Fibroblast of skin of left biceps (primary cell): ENCODE measurements at places on chromosomes 3 and 15.

- DNase-seq: no peak
These were observed 258.4 kb downstream of the UACA start for GRCh38 chr15:70504988-70505387.

GRCh38 chr15:33882921-33883320 is 85.4 kb upstream of the CHRM5 start:
- no peak for DNase-seq

DNA sequence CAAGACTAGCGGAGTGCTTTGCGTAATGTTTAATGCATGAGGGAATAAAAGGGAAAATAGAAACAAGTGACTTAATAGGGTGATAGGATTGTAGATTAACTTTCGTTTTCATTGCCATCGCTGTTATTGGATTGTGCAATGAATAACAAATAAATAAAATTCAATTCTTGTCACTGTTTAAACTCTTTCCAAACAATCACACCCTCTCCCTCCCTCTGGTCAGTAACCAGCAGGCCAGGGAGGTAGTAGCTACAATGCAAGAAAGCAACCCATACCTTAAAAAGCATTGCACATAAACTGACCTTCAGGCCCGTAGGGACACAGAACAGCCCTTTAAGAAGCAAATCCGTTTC is 705 bp upstream of the TFRC start:
- DNase-seq: no peak

DNA sequence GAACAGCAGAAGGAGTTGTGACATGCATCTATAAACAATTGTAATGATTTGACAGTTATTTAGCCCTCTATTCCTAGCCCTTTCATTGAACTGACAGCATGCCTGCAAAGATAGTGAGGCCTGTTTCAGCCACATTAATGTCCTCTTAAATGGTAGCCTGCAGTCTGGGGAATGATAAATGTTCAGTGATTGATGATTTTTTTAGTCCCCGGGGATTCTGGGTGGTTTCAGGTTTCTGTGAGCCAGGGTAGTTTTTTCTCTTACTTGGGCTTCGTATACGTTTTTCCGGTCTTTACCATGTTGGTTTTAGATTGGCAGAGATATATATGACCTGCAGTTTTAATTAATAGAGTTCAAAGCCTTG is 172.0 kb downstream of the TCF12 start:
- no peak for DNase-seq

- peak; percentile 27 for DNase-seq
These were observed 1.0 kb upstream of the TBC1D21 start for GRCh38 chr15:73872346-73872745.

- no peak for DNase-seq
These were observed 106.3 kb downstream of the PROS1 start for GRCh38 chr3:93867425-93867824.

DNA sequence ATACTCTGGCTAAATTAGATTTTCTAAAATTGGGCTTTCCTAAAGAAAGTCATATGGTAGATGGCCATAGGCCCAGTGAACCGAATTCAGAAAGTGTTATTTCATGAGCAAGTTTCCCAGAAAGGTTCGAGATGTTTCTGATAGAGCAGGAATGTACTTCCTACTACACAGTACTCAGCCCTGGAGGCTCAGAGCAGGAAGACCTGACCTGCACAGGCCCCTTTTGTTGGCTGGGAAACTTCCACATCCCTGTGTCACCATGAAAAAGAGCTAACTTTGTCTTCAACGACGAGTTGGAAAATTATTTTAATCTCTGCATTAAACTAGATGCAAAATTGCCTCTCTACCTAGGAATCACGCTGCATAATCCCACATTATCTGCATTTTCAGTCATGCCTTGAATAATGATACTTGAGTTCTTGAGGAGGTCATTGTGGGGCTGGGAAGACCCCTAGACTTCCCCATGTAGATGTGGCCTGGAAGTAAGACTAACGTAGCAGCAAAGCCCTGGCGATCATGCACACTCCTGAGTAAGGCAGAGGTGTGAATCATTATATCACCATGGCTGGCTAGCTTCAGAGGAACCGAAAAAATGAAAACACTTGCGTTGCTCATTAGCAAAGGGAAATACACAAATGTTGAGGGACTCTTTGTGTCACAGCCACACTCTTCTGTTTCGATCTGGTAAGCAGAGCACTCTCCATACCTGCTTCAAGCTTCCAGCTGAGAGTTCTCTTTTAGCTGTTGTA is 47.1 kb downstream of the CMTM7 start:
- DNase-seq: no peak

- DNase-seq: no peak
These were observed 608.4 kb downstream of the VGLL3 start for GRCh38 chr3:86382556-86382955.

GRCh38 chr3:120743556-120744195 is 1.1 kb downstream of the GTF2E1 start:
- peak; percentile 24 for DNase-seq

DNA sequence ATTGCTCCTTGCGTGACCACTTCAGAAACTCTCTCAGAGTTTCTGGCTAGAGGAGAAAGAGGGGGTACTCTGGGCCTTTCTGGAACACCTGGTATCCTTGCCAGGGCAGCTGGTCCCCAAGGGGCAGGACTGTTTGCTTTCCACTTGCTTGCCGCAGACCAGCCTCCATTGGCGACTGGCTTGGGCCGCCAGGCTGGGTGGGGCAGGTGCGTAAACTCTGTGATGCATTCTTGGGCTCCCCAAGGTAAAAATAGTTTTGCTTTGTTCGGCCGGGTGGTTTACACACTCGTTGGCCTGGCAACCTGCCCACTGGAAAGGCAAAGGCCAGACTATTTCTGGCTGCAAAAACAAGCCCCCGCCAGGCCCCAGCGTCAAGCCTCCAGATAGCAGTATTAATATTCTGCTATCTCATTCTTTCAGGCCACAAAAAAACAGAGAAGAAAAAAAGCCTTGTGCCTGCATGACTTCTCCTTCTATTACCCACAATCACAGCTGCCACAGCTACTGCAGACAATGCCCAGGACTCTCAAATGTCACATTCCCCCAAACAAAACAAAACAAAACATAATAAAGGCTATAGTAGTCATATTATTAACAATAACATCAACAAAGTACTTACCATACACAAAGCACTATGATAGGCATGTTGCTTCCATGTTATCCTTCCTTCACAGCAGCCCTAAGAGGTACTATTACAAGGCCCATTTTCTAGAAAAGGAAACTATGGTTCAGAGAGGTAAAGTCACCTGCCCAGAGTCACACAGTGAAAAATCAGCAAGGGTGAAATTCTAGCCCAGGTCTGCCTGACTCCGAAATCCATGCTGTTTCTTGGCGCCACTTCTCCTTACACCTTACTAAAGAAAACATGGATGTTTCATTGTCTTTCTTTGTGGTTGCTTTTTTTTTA is 14.0 kb upstream of the SSUH2 start:
- DNase-seq: peak; percentile 23

- no peak for DNase-seq
These were observed 875 bp upstream of the HLTF start for GRCh38 chr3:149087208-149087607.

DNA sequence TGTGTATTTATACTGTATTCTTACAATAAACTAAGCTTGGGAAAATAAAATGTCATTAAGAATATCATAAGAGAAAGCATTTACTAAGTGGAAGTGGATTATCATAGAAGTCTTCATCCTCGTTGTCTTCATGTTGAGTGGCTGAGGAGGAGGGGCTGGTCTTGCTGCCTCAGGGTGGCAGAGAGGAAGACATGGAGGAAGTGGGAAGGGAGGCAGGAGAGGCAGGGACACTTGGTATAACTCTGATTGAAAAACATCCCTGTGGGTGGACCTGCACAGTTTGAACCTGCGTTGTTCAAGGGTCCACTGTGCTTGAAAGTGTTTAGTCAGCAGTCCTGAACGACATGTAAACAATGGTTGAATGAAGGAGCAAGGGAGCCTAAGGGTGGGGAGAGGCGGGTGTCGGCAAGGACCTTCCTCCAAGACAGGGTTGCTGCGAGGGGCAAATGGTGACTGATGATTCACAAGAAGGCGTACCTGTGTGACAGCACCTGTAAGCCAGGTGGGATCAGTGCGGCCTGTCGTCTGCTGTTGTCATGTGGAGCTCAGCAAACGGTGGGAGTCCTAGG is 103.8 kb upstream of the KLF13 start:
- DNase-seq: no peak

GRCh38 chr3:115562636-115563267 is 60.6 kb upstream of the GAP43 start:
- DNase-seq: no peak

GRCh38 chr3:170076715-170077238 is 39.0 kb downstream of the GPR160 start:
- DNase-seq: peak; percentile 53

DNA sequence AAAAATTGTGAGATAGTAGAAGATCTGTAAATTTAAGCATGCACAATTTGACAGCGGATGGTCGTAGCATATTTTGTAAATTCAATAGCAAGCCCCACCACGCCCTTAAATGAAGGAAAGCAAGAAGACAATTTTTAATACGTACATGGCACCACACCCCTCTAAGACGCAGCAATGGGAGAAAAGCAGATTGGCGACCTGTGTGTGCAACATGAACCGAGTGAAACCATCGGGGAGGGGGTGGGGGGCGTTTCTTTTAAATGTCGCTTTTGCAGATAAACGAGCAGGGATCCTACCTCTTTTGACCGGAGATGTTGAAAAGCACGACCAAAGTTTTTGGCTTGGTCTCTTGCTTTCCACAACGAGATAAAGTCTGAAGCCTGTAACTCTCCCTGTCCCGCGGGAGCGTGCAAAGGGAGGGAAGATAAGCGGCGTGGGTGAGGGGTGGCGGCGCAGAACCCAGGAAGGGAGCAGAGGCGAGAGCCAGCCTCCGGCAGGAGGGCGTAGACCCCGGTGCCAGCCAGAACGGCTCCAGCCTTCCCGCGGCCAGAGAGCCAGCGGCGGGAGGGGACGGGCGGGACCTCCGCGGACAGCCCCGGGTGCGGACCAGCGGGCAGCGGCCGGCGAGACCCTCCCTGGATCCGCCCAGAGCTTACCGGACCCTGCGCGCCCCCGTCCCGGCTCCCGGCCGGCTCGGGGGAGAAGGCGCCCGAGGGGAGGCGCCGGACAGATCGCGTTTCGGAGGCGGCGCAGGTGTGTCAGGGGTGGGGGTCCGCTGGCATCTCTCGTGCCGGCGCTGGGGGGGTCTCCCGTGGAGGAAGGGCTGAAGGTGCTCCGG is at the start of gene CHL1:
TSS of gene CHL1 (plus strand) at position 453 of the 838 bp plus-strand sequence. CDS start 123,014 bp downstream, outside the sequence.
- DNase-seq: no peak

GRCh38 chr3:188125076-188125475 is 28.9 kb upstream of the LPP start:
- no peak for DNase-seq

DNA sequence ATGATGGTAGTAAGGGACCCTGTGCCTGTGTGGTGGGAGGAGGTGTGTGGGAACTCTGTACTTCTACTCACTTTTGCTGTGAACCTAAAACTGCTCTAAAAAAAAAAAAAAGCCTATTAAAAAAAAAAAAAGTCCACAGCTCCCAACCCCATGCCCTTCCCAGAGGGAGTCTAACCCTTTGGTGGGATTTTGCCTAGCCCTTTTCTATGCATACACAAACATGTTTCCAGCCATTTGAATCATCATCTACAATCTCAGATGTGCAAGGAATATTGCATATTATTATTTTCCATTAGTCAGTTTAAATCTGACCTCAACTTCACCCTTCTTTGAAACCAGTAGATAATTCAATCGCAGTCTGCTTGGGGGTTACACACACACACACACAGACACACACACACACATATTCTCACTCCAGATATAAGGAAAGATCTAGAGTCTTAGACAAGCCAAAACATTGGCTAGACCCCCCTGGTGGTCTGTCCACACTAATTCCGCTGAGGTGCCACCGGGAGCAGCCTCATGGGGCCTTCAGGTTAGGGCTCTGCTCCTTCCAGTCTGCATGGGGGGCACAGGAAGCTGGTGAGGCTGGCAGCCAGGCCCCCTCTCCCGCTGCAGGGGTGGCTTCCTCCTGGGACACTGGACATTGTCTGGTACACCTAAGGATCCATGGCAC is 75.5 kb upstream of the NR2E3 start:
- no peak for DNase-seq

DNA sequence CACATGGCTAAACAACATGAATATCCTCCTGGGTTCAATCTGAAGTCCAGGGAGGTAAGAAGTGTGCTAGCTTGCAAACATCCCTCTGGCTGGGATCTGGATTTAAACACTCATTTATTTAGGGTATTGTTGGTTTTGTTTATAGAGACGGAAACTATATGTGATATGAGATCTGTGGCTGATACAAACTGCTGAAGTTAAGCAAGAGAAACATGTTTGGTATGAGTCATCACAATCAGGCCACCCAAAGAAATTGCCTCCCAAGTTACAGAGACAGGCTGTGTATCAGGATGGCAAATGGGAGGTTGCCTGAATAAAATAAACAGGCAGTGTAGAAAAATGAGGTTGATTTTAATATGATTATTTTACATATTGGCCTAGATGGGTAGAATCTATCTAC is 562.1 kb downstream of the IGSF11 start:
- DNase-seq: no peak

DNA sequence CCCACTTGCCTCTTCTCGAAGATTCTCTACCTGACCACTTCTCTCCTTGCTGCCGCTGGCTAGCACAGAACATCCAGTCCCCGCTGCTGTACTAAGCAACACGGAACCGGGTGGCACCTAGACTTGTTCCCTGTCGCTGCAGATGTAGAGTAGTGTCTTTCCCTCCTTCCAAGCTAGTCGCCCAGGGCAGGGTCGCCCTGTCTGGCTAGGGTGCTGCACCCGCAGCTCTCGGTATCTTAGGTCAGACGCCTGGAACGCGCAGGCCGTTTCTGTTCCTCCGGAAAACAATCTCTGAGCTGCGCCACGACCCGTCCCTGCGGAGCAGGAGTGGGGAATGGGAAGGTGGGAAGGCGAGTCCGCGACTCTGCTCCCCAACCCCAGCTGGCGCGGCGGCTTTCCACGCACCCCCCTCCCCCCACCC is 758 bp upstream of the SNX33 start:
- no peak for DNase-seq

GRCh38 chr15:46266661-46267060 is 631.8 kb downstream of the SQOR start:
- DNase-seq: no peak

DNA sequence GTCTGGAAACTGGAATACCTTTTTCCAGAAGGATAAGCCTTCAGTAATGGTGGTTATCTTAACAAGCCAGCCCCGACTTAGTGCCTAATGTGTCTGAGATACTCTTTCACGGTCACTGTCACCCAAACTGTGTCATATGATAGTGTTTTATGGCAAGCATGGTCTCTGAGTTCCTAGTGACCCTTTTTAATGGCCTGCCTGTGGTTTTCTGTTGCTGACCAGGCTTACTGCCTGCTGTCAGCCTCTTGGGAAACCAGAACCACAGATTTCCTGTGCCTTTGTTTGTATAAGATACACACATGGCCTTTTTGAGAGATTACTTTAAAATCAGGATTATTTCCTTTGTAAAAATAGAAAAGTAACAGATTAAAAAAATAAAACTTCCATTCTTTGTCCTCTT is 22.4 kb downstream of the HPS3 start:
- DNase-seq: no peak
